ENCODE measurements at places on chromosomes 12 and 14.

DNA sequence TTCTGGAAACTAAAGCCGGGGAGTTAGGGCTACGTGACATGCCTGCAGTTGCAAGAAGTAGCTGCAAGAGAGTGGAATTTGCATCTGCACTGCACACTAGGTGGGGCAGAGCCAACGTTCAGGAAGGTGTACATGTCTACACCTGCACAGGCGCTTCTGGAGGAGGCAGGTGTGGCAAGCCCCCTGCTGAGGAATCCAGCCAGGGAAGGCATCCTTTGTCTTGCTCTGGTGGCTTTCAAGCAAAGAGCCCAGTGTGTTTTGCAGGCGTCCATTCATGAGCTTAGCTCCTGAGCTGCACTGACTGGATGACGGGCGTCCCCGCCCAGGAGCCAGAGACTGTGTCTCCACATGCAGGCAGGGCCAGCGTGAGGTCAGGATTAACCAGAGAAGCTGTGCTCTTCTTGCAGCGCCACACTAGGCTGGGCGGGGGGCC, 116.3 kb downstream of the ZFP36L1 start:
- no peak for DNase-seq

- no peak for DNase-seq
Measured at GRCh38 chr14:99517643-99518381, 36.6 kb downstream of the CCNK start.

GRCh38 chr12:99493197-99493596, 154.4 kb upstream of the GARIN6 start:
- no peak for DNase-seq

DNA sequence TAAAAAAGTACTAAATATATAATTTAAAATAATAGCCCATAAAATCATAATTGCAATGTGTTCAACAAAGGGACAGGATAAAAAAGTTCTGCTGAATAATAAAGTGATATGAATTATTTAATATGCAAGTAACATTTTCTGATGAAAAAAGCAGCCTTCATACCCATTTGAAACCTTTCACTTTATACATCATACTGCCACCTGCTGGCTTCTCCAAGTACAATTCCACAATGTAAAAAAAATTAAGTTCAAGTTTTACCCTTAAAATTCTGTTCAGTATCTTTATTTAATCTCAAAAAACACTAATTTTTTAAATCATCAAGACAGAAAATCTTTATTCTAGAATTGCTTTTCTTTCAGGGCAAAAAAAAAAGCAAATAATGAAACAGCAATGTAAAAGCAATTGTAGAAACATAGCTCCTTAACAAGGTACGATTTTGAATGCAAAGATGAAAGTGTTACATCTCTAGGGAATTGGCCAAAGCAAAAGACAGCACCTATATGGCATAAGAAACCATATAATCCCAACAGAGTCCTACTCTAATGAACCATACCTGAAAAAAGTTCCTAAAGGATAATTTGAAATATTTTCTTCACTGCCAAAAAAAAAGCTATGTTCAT, 15.0 kb downstream of the MDM1 start:
- DNase-seq = peak; percentile 21

- no peak for DNase-seq
Measured at GRCh38 chr12:101299931-101300330, 20.0 kb downstream of the UTP20 start.

DNA sequence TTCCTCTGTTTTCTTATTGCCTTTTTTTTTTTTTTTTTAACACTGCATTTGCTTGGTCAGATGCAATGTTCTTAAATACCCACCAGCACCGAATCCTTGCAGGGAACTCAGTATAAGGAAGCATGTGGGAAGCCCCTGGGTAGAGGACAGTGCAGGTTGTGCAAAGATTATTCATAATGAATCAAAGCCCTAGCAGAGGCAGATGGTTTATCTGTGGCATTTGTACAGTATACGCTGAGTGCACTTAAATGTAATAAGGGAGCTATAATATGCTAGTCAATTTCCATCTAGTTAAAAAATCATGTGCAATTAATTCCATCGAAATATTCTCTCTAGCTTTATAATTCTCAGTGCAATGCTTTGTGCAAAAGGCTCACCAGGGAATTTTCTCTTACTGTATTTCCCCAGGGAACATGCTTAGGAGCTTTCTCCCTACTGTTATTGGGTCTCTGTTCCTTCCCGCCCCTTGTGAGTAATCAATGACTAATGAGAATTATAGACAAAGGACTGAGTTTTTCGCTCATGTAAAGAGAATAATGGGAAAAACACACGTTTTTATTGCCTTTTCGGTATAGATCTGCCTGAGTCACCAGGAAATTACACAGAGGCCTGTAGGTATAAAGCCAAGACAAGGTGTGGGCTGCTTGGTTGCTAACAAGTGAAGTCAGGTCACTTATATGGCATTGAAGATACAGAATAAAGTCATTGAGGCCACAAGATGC, 1214.3 kb upstream of the TMEM132C start:
- no peak for DNase-seq

DNA sequence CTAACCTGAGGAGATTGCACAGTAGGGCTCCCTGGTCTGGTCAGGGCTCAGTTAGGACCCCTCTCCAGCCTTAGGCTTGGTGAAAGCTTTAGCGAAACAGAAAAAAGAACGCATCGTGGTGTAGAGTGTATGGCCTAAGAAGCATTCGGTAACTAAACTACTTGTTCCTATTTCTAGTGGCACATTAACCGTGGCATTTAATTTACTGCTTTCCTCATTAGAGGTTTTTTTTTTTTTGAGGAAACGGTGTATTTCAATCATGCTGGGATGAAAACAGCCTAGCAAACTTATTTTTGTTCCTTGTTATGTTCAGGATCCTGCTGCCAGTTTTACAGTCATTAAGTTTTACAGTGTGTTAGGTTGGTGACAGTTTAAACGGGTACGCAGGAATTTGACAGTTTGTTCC, 518 bp upstream of the OSBPL8 start:
- DNase-seq = no peak

- no peak for DNase-seq
Measured at GRCh38 chr12:84506282-84506681, 406.3 kb downstream of the SLC6A15 start.
